Activated T-helper 1 cell treated with anti-CD3 and anti-CD28 coated beads, Interleukin-2, amount 50 U/mL, for 16 hours (primary cell): ENCODE measurements at places on chromosomes 6 and 20.

GRCh38 chr20:37781626-37782025 lies 87.8 kb downstream of the CTNNBL1 start:
- no peak for DNase-seq

DNA sequence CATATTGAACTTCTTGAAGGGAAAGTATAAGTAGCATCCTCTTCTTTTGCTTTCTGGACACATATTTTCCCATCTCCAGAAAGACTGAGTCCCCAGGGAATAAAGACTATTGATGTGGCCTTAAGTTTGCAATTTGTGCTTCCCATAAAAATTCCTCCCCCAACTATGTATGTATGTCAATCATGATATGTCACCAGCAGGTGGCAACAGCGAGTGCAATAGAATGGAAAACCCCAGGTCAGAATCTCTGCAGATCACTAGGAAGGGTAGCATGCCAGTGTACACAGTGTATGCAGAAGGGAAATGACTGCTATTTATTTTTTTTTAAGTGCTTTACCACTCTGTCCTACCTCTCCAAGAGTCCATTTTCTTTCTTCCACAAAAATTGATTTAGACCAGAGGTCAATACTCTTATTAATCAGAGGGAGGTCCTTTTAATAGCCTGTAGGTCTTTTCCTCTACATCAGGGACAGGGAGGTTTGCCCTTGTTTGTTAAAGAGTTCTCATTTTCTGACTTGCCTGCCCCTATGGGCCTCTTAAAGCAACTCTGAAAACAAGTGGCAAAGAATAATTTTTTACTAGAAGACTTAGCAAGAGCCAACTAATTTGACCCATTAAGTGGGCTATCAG lies 61.4 kb downstream of the BMP2 start:
- no peak for DNase-seq

GRCh38 chr6:69331886-69332285 lies 464.9 kb downstream of the LMBRD1 start:
- no peak for DNase-seq

GRCh38 chr20:57705127-57705899 lies 4.5 kb downstream of the PMEPA1 start:
- DNase-seq = no peak

DNA sequence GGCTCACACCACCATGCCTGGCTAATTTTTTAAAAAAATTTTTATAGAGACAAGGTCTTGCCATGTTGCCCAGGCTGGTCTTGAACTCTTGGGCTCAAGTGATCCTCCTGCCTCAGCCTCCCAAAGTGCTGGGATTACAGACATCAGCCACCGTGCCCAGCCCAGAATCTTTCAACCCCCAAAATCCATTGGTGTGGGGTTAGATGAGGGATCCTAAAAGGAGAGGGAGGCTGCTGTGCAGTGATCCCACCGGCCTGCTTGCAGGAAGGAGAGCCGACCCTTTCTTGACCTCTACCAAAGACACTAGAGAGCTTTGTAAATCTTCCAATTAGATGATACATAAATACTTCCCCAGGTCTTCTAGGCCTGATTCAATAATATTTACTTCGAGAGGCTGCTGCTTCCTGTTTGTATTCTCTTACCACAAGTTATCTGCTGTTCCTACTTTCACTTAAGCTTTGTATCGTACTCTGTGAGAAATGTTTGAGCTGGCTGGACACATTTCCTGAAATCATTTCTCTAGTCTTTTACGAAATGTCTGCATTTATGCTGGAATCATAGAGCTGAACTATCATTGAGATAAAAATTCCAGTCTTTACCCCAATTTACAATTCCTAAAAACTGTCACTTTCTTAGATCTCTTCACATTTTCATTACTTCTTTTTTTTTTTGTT lies 49.3 kb upstream of the IER3 start:
- DNase-seq = no peak

DNA sequence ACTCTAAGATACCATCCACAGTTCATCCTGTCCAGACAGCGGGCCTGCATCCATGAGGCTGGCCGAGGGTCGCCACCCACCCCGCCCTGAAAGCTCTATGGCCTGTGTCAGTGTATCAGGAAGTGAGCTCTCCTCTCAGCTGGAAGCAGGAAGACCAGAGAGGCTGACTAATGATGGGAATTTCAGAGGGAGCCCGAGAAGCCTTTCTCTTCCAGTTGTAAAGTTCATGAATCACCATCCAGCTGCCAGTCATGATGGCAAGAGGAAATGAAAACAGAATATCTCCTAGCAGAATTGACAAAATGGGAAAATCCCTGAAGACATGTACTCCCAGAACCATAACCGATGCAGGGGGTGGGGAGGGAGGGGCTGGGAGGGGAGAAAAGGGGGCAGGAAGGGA lies 109.6 kb upstream of the RPS6KA2 start:
- DNase-seq = no peak

DNA sequence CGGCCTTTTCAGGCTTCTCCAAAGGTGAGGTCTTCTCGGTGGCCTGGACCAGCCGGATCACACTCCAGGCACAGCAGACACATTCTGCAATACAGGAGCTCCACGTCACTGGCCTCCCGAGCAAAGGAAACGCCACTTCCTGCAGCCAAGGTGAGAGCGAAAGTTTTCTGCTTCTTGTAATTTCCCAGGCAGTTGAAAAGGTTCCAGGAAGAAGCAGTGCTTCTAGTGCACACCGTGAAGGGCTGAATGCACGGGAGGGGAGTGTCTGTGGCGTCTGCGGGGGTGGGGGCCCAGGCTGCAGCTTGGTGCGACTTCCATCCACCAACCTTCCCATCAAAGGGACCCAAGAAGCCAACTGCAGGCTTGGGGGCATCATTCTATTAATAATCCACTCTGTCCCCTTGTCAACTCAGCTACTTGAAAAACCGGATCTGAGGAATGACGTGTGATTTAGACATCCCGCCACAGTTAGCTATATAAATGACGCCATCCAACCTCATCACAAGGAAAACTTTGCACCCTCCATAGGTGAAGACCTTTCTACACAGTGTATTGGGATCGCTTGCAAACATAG lies 61.1 kb downstream of the NFATC2 start:
- DNase-seq = peak; percentile 20

- DNase-seq = no peak
These were observed 137.7 kb upstream of the LRFN2 start for GRCh38 chr6:40724886-40725285.

GRCh38 chr6:81752921-81753710 lies 635 bp upstream of the TENT5A start:
- peak; percentile 45 for DNase-seq

GRCh38 chr6:21070620-21071019 lies 522.9 kb upstream of the SOX4 start:
- DNase-seq = no peak

DNA sequence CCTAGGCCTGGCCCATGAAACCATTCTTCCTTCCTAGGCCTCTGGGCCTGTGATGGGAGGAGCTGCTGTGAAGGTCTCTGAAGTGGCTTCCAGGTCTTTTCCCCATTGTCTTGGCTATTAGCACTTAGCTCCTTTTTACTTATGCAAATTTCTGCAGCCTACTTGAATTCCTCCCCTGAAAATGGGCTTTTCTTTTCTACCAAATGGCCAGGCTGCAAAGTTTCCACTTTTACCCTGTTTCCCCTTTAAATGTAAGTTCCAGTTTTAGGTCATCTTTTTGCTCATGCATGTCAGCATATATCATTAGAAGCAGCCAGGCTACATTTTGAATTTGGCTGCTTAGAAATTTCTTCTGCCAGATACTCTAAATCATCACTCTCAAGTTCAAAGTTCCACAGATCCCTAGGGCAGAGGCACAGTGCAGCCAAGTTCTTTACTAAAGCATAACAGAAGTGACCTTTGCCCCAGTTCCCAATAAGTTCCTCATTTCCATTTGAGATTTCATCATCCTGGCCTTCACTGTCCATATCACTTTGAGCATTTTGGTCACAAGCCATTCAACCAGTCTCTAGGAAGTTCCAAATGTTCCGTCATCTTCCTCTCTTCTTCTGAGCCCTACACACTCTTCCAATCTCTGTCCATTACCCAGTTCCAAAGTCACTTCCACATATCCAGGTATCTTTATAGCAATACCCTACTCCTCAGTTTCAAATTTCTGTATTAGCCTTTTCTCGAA lies 71.9 kb downstream of the TBC1D7 start:
- DNase-seq = no peak

DNA sequence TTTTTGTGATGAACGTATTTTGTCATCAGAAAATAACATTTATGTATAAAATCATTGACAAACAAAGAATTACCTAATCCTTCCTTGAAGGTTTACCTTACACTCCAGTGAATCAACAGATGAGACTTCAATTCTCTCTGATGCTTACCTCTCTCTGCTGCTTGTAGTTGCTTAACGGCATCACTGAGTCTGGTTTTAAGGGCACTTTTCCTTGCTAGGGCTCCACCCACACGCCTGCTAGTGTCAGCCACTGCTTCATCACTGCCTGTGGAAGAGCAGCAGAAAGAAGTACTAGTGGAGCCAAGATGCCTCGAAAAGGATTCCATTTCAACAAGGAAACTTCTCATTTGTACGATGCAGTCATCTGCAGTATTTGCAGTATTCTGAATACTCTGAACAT lies 63.0 kb downstream of the FAM229B start:
- DNase-seq = no peak

- no peak for DNase-seq
These were observed 49.1 kb downstream of the ARMC2 start for GRCh38 chr6:108897371-108897770.

DNA sequence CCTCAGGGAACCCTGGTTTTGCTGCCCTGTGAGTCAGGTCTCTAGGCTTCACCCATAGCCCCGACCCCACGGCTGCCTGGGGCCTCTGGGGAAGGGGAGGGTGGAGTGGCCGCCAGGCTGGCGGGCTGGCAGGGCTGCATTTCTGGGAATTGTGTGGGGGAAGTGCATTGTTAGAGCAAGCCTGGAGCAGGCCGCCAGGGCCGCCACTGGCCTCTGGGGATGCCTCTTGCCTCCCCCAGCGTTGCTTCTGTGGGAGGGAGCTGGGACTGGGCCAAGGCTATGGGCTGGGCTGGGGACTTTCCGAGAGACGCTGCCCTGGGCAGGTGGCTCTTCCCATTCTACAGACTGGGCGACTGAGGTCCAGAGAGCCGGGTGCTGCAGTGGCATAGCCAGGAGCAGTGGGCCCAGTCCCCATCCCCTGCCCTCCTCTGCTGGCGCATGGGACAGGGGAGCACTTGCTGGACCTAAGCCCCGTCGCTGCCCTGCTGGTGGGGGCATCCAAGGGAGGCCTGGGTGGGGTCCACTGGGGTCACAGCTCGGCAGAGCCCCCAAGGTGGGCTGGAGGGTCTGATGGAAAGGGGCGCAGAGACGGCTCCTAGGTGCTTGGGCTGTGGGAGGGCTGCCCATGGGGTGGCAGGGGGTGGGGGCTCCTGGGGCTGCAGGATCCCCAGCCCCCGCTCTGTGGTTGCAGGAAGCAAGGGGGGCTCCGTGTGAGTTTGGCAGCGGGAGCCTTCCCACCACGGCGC lies 6.6 kb upstream of the SOX18 start:
- DNase-seq = no peak

DNA sequence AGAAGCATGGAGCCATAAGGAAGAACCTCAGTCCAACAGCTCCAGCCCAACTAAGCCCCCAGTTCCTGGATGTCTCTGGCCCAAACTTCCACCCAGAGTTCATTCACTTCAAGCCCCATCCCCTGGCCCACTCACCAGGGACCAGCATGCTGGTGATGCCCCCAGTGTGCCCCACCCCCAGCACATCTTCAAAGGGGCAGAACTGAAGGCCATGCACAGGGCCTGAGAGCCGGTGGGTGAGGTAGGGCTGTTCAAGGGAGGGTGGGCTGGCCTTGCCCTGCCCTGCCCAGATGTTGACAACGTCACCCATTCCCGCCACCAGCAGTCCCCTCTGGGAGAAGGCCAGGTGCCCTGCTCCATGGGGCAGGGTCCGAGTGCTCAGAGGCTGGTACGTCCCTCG lies 3.6 kb downstream of the B3GALT4 start:
- DNase-seq = no peak

DNA sequence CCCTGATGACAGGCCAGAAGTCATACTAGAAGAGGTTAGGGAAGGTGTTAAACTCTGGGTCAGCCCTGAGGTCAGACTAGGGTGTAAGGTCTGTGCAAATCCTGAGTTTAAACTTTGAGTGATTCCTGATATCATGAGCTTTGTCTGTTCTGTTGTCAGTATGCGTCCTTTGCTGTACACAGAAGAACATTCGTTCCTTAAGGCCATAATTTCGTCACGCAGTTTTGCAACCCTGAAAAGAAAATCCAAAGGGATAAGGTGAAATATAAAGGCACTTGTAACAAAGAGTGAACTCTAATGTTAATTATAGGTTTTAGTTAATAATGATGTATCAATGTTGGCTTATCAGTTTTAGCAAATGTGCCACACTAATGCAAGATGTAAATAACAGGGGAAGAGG lies 2.3 kb downstream of the DST start:
- DNase-seq = no peak

- no peak for DNase-seq
These were observed 45.8 kb upstream of the PAK5 start for GRCh38 chr20:9884666-9885065.

GRCh38 chr6:64010666-64011065 lies 375.1 kb downstream of the PHF3 start:
- no peak for DNase-seq

GRCh38 chr6:155154158-155154830 lies 109.5 kb upstream of the CLDN20 start:
- no peak for DNase-seq

DNA sequence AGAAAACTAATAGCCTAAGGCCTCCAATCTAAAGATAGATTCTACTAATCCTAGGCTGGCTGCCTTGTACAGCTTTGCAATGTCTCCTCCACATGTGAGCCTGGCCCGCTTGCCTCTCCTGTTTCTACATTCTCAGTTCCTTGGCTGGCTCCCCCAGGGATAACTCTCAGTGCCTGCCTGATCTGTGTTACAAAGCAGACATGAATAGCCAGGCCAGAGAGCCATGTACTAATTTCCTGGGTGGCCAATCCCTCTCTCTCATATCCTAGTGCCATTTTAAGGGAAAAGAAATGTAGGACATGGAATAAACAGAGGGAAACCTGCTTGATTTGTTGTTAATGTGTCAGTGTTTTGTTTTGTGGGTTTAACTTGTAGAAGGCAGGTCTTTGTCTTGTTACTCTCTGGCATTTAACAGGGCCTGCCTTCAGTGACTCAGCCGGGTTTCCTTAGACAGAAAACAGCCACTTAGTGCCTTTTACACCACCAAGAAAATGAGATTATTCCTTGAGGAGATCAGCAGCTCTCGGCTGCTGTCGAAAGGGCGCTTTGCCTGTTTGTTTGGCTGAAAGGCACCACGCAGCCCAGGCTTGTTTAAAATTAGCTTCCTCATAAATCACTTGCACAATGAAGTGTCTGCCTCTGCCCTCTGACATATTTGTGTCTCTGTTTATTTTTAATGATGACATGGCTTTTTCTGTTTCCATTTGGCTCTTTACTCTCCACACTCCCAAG lies 702.7 kb downstream of the MAFB start:
- no peak for DNase-seq

GRCh38 chr20:5831539-5832237 lies 81.5 kb downstream of the SHLD1 start:
- no peak for DNase-seq
